ENCODE measurements at places on chromosomes 13 and 19.

GRCh38 chr13:77084755-77085154 is 57.8 kb upstream of the FBXL3 start:
- DNase-seq = no peak

DNA sequence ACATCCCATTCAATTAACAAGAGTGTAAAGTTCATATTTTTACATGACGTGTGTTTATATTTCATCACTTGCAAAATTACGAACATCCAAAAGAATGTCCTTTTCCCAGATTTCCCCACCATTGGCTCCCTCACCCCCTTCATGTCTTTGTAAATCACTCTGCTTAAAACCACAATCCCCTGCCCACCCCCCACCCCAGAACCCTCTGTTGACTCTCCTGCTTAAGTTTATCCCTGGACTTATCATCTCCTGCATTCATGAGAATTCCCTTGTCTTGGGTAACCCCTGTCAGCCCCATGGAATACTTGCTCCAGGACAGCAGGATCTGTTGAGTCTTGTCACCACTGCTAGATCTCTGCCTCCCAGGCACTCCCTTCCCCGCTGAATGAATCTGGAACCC is 109.9 kb downstream of the COL4A1 start:
- DNase-seq = no peak

DNA sequence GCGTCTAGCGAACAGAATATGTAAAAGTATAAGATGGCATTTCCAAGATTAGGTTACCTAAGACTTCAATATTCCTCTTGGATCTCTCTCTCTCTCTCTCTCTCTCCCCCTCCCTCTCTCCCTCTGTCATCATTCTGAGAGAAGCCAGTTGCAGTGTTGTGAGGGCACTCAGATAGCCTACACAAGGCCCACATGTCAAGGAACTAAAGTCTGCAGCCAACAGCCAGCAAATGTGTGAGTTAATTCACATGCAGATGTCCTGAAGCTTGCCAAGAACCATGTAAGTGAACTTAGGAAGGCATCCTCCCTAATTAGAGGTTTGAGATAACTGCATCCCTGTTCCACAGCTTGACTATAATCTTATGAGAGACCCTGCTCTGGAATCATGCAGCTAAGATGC is 822.9 kb upstream of the PRR20A start:
- no peak for DNase-seq

GRCh38 chr13:29754473-29754806 is 96.0 kb downstream of the UBL3 start:
- peak; percentile 12 for DNase-seq

DNA sequence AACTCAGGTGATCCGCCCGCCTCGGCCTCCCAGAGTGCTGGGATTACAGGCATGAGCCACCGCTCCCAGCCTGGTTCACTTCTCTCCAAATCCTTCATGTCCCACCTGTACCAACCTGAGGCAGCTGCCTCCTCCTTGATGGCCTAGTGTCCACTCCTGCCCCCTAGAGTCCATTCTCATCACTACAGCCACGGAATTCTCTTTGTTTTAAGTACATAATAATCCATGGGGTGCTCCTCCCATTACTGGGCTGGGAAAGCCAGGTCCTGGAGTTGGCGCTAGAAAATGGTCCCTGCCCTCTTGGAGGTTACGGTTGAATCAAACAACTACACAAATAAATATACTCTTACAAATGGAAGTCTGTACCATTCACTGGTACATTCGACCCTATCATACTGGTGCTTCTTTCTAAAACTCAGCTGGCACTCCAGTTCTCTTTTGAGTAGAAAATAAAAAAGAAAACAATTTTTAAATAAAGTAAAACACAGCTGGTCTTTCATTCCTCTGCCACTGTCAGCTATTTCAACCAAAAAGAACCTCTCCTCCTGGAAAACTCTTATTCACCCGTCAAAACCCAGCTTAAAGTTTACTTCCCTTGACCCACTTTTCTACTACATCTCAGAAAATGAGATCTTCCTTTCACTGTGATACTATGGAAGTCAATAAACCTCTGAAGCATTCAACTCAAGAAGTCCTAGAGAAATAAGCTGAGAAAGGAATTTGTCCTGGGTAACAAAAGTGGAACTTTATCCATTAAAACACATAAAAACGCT is 22.4 kb upstream of the ARHGEF18 start:
- peak; percentile 39 for DNase-seq

DNA sequence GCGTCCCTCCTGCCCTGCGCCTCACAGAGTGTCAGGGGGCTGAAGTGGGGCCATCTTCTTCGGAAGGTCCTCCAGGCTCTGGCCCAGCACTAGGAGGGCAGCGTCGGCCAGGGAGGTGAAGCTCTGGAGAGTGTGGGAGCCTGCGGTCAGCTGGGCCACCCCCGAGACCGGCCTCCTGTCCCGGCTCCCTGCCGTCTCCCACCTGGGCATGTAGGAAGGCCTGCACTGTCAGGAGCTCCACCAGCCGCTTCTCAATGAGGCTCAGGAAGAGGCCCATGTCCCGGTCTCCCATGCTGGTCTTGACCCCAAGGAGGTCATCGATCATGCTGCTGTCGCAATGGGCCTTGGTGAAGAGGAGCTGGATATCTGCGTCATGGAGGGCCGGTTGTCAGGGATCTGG is 27.4 kb upstream of the EMP3 start:
- DNase-seq = no peak

GRCh38 chr19:46533078-46533620 is 37.5 kb upstream of the PNMA8B start:
- no peak for DNase-seq

- DNase-seq = no peak
These were observed 106.5 kb downstream of the ATP11A start for GRCh38 chr13:112796190-112796915.

DNA sequence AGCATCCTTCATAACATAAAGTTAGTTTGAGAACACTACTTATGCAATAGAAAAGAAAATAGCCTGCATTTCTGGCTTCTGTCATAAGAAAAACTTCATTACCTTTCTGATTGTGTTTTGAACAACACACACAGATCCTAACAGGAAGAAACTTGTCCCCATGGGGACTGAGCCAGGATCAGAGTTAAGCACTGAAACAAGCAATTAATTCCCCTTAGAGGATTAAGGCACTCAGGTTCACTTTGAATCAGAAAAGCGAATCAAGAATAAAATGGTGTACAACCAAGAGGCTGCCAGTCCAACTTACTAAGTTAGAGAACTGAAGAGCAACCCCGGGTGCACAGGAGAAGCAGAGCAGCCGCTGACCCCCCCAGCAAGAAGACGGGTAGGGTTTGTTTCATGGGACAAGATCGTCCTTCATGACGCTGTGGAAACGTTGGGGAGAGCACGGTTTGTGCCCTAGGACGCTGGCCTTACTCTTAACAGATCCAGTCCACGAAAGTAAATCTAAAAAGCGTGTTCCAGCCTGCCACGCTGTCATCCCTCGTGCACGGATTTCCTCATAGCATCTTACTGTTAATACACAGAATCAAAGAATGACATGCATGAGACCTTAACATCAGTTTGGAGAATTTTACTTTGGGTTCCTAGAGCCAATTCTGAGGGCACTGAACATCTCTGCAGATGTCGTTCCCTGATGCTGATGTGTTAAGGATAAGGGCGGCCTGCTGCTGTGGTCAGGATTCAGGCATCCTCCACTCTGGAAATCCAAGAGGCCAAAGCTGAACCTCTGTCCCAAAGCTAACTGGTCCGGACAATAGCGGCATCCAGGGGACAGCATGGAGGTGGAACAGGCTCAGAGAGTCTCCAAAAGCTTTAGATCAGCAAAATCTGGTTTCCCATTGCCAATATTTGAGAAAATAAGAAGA is 46.4 kb downstream of the GGACT start:
- no peak for DNase-seq

GRCh38 chr13:26253262-26253786 is 605 bp upstream of the CDK8 start:
- DNase-seq = no peak

GRCh38 chr13:93244141-93244917 is 17.7 kb downstream of the GPC6 start:
- DNase-seq = no peak

- DNase-seq = no peak
These were observed 278.8 kb downstream of the TSHZ3 start for GRCh38 chr19:31070146-31071065.

GRCh38 chr13:74922963-74923362 is 559.0 kb downstream of the TBC1D4 start:
- DNase-seq = no peak

DNA sequence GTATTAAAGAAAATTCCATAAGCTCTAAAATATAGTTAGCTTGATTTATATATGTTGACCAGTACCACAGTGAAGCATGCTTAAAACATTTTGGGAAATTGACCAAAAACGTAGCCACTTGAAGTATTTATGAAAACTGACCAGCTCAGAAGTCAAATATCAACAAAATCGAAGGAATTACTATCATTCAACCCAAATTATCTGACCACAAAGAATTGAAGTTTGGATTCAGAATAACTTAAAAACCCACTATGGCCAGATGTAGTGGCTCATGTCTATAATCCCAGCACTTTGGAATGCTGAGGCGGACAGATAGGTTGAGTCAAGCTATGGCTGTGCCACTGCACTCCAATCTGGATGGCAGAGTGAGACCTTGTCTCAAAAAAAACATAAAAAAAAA is 31.9 kb downstream of the GPALPP1 start:
- no peak for DNase-seq

- peak; percentile 32 for DNase-seq
These were observed at the start of gene TSHZ3 for GRCh38 chr19:31349160-31349881. Gene TSHZ3, minus strand, starts transcription at chr19:31349436. Its CDS starts 217 bp downstream, at chr19:31349219.

- no peak for DNase-seq
These were observed 131.3 kb downstream of the B3GLCT start for GRCh38 chr13:31331068-31331467.

GRCh38 chr19:45446295-45446694 is 21.5 kb upstream of the FOSB start:
- DNase-seq = peak; percentile 49

- no peak for DNase-seq
These were observed 11.9 kb downstream of the BCAT2 start for GRCh38 chr19:48798937-48799336.

DNA sequence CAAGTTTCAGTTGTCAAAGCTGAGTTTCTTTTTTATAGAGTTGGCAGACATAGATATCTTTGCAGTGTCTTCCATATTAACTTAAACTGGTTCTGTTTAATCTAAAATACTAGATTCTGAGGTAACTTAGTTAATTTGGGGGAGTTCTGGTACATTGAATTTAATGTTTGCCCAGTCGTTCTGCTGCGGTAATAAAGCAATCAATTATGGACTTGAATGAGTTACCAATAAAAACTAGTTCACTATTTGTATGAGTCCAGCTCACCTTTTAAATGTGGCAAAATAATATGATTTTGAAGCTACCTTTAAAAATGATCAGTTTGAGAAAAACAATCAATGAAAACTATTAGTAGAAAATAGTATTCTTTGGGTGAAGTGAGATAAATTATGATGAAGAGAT is 90.2 kb downstream of the LMO7 start:
- no peak for DNase-seq

DNA sequence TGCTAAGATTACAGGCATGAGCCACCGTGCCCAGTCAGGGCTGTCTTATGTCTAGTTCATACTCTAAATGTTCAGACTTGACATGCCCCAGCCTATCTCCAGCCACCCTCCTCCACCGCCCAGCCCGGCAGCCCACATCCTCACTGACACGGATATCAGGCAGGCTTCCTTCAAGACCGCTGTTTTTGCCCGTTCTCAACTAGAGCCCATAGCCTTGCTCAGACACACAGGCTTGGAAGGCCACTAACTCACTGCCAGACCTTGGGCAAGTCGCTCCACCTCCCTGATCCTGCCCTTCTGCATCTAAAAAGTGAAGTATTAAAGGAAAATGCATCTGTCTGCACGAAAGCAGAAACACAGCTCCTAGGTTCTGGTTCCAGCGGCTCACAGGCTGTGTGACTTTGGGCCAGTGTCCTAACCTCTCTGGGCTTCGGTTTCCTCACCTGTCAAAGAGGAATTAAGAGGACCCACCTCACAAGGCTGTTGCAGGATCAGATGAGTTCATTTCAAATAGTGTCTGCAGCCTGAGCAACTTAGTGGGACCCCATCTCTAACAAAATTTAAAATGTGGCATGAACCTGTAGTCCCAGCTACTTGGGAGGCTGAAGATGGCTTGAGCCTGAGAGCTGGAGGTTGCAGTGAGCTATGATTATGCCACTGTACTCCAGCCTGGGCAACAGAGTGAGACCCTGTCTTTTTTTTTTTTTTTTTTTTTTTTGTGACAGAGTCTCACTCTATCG is 14.5 kb upstream of the CERS4 start:
- DNase-seq = peak; percentile 56

- DNase-seq = no peak
These were observed 23.5 kb upstream of the CD177 start for GRCh38 chr19:43329989-43330388.

DNA sequence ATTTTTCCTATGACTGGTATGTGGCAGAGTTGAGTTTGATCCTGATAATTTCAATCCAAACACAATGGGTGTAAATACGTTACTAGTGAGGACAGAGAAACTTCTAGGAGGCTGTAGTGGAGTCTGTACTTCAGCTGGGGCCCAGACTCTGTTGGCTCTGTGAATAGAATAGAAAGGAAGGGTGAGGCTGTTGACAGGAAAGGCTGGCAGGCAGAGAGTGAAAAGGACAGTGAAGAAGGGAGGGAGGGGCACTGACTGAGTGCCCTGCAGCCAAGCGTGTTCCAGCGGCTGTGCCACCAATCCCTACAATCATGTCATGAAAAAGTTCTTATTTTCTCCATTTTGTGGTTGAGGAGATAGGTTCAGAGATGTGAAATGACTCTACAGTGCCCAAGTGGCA is 80.5 kb downstream of the MBNL2 start:
- no peak for DNase-seq

DNA sequence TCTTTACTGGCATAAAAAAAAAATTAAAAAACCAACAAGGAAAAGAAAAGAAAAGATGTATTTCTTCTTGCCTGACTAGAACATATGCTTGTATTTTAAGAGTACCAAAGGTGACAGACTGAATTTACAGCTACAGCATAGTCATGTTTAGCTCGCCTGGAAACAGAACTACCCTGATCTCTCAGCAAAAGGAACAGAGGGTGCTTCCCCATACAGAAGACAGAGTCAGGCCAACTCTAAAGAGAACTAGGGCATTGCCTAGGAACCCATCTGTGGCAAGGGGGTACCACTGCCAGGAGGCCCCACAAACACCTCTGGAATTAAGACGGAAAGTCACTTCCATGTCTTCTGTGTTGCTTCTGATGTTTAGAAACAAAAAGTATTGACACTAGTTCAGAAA is 252.1 kb upstream of the STARD13 start:
- no peak for DNase-seq

- DNase-seq = no peak
These were observed 138.6 kb upstream of the KLF12 start for GRCh38 chr13:74272826-74273225.

DNA sequence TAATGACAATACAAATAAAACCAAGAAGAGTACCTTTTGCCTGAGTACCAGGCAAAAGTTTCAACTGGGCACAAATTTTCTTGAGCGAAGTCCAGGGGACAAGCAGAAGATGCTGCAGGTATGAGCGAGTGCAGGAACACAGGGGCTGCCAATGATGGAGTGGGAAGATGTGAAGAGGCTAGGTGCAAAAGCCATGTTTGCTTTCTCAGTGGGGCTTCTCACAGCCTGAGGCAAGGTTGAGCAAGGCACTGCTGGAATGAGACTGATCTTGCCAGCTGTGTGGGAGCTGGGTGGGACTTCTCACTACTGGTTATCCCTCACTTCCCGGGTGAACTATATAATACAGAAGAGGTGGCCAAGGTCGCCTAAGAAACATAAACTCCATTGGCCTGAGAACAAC is 1200.7 kb downstream of the SLITRK1 start:
- no peak for DNase-seq
